ENCODE measurements at places on chromosomes 2 and 18.

- DNase-seq, result no peak
Observed at GRCh38 chr2:136113209-136113971, 4.6 kb downstream of the CXCR4 start.

DNA sequence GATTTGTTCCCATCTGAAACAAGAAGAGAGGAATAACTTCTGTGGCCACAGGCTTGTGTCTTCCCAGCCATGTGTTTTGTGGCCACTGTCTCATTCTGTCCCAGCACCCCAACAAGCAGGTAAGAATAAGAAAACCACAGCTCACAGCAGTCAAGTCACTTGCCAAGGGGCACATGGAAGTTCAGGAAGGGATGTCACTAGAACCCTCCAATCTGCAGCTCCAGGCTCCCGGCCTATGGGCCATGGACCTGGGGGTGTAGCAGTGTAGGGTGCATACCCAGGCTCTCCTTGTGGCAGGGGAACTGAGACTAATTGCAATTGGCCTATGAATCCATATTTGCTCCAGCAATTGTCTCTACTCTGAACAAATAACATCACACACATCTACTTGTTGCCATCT, 112.5 kb downstream of the TFCP2L1 start:
- DNase-seq, result no peak

- peak; percentile 95 for DNase-seq
Observed at GRCh38 chr18:23650968-23651927, 11.5 kb downstream of the ANKRD29 start.

GRCh38 chr2:62774555-62775366, 69.2 kb downstream of the EHBP1 start:
- peak; percentile 71 for DNase-seq

DNA sequence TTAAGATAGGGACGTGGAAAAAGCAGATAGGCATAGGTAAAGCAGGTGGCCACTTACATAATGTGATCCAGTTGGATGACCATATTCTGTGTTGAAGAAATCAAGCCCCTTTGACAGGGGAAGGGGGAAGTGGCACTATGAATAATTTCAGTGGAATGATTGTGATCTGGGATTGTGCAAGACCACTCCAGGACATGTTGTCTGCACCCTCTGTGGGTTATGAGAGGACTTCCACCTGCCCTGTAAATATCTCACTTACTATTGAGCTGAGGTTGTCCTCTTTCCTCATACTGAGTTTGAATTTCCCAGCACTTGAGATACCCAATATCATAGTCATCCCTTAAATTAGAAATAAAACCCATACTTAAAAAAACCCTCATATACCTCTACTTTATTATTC, 220.7 kb downstream of the IRS1 start:
- peak; percentile 59 for DNase-seq

DNA sequence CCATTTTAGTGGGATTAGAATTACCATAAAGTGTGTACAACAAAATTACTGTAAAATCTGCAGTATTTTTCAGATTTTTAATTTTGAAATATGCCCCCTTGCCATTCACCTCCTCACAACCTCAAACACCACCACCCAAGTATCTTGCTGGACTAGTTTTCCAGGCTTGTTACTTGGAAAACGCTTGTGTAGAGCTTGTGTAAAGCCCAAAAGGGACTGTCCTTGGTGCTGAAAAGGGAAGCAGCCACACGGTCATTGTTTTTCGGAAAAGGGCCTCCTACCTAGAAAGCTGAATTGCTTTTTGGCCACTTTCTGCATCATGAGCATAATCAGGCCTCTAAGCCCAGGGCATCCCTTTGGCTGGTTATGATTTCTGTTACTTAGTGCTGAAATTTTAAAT, 563.4 kb downstream of the LRRTM4 start:
- DNase-seq, result no peak

DNA sequence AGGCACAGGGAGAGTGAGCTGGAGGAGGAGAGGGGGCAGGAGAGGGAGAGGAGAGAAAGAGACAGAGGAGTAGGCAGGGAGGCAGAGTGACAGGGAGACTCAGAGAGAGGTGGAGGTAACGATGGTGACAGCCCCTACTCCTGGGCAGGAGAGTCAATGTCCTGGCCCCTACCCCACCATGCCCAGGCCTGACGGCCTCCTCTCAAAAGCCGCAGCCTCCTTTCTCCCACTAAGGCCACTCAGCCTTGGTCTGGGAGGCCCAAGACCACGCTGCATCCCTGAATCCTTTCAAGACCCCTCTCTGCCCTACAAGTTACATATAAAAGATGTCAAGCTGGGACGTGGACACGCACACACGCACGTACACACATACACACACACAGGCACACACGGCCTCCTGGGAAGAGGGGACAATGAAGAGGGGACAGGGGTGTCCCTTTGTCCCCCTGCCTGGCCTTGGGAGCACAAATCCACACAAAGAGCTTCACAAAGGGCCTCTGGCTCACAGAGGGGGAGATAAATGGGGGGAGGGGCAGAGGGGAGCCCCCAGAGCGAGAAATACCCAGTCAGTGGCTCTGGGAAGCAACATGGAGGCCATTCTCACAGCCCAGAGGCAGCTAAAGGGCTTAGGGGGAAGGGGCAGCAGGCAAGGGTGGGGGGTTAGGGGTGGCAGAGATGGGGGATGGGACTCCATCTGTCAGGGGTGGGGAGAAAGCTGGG, 19.5 kb upstream of the TNS1 start:
- DNase-seq, result no peak

DNA sequence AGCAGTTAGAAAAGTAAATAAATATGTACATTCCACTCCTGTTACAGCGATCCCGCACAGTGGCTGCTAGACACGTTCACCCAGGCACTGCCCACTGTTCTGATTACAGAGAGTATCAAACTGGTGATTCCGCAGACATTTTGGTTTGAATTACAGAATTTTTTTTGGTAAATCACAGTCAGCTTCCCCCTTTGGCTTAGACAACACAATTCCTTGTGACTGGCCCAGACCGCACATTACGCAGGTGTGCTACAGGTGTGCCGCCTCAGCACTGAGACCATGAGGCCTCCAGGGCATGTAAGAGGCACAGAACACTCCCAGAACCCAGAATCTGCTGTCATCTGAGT, 112.3 kb downstream of the PXDN start:
- no peak for DNase-seq

GRCh38 chr18:5417342-5417741, 121.8 kb upstream of the ZBTB14 start:
- peak; percentile 25 for DNase-seq

GRCh38 chr18:9947248-9947647, 33.4 kb downstream of the VAPA start:
- no peak for DNase-seq

DNA sequence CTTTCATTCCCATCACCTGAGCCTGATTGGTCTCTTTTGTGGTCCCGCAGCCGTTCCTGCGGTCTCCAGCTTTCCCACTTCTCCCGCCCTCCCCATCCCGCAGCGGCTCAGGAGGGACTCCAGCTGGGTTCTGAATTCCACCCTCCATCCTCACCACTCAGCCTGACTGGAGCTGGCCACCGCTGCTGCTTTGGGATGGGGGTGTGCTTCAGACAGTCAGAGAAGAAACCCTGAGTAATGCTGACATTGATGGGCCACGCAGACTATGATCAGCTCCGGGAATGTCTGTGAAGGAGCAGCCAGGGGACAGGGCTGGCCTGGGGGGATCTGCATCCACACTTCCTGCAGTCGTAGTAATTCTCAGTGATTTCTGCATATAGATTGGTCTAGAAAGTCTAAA, 45.9 kb upstream of the TXNDC2 start:
- DNase-seq, result no peak

DNA sequence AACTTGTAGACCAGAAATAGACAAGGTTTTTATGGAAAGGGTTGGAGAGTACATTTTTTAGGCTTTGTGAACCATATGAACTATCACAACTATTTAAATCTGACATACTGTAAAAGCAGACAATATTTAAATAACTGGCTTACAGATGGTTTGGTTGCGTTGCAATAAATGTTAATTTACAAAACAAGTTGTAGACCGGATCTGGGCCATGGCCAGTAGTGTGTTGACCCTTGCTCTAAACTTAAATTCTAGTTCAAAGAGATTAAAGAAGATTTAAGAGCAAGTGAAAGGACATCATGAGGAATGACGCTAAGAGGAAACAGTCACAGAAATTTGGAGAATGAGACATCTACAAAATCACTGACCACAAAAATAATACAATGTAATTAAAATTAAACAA, 652.7 kb downstream of the DCDC2C start:
- DNase-seq, result no peak

DNA sequence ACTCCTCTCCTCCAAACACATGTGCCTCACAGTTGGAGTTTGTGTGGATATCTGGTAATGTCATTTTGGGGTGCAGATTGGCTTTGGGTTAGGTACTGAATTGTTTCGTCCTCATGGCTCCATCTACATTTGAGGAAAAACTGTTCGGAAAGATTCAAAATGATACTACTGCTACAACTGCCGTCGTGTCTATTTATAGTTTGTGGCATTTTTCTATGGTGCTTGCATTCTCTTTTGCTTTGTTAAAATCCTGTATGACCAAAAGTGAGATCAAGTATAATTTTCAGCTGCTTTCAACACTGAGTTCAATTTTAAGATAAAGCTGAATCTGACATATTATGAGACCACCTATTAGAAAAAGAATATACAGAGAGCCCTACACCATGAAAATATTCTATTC, 176.3 kb upstream of the DSEL start:
- DNase-seq, result no peak

DNA sequence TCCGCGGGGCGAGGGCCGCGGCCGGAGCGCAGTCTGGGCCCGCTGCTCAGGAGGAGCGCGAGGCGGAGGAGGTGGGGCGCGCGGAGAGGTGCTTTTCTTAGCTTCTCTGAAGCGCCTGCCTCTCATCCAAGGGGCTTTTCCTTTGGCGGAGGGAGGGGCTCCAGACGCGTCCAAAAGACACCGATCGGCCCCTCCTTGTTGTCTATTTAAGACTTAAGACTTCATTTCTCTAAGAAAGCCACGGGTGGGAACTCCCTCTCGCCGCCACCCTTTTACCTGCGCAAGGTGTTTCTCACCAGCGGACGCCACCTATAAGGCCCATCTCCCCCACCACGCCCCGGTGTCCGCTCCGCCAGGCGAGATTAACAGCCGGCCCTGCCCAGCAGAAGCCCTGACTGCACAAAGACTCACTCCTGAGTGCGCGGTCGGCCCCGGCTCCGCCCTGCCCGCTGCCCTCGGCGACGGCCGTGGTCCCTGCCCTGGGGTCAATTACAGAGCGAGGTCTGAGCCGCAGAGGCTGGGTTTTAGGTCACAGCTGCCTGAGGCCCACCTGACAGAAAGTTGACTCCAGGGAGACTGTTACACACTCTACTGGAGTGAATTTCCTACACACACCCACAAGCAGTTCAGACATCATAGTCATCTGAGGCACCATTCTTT, at the start of gene DSC2:
TSS of gene DSC2 (minus strand) at position 397 of the 660 bp plus-strand sequence. CDS start 450 bp downstream, outside the sequence.
- DNase-seq, result no peak

GRCh38 chr2:147033044-147033443, 811.8 kb upstream of the ACVR2A start:
- peak; percentile 31 for DNase-seq

DNA sequence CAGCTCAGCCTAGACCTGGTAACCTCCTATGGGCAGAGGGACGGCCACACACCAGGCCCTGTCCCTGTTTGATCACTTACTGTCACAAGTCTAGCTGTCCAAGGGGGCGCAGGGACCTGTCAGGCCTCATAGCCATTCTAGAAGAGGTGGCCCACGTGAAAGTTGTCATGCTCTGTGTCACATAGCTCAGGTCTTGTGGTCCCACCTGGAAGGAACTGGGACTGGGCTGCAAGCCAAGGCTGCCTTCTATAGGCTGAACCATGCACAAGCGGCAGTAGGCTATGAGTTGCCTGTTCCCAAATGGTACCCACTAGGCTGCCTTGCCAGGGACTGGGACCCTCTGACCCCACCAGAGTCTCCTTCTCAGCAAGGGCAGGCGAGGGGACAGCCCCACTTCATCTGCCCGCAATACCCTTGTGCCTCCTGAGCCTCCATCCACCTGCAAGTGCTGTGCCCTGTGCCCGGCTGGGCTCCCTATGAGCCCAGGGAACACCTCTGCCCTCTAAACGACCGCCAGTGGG, 177.5 kb downstream of the ANAPC1 start:
- DNase-seq, result no peak

GRCh38 chr2:196944570-196944969, 18.1 kb upstream of the PGAP1 start:
- no peak for DNase-seq

- peak; percentile 5 for DNase-seq
Observed at GRCh38 chr18:40292985-40293710, 1661.9 kb upstream of the PIK3C3 start.

- DNase-seq, result no peak
Observed at GRCh38 chr18:25103468-25104155, 248.4 kb downstream of the ZNF521 start.

- peak; percentile 41 for DNase-seq
Observed at GRCh38 chr18:76518860-76519538, 24.0 kb upstream of the ZNF516 start.

DNA sequence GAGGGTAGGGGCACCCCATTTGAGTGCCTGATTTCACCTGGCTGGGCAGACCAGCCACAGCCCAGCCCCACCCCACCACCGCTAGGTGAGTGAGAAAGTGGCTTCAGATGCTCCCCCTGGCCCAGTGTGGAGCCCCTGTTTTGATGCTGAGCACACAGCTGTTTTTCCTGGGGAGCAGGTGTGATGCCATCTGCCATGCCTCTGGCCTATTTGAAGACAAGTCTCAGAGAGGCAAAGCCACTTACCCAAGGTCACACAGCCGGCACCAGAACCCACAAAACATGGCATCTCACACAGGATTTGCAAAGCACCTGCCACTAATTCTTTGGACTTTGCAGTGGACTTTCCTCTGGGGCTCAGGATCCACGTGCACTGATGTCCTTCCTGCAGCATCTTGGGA, 131.3 kb downstream of the INHBB start:
- DNase-seq, result no peak

- DNase-seq, result no peak
Observed at GRCh38 chr2:178767094-178768060, 39.8 kb downstream of the TTN start.

GRCh38 chr2:68791914-68792313, 57.3 kb downstream of the ARHGAP25 start:
- no peak for DNase-seq

DNA sequence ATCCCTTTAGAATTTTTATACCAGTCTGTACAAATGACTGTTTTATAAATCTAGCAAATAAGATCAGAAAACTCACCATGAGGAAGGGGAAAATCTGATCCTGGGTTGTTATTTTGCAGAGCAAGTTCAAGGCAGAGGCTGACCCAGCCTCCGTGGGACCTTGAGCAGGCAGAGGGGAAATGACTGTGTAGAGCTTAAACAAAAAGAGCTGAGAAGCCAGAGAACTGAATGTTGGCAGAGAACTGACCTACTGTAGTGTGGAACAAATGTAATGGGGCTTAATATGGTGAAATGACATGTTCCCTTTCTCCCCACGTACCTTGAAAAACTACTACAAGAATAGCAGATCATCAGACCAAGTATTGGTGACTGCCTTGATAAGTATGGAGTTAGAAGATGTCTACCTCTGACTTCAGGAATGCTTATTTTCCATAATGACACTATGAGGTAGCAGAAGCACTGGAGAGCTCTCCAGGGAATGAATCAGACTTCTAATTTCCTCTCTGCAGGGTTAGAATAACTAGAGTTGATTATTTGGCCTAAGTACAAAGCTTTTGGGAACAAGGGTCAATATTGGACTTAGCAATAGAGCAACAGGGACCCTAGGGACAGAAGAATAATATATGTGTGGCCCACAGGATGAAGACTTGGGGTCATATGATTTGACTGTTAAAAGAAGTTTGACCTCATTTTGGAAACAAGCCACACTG, 304.4 kb downstream of the CCDC178 start:
- no peak for DNase-seq
